ENCODE measurements at places on chromosomes 12 and 14. TPM values are rescaled to one million over a fixed set of nuclear protein-coding genes. Genes with fewer than 3 reads are reported as not detected.

The LRRC10 gene
- total RNA-seq: 14.4 TPM

The HOXC5 gene
- not detected for total RNA-seq

The WDHD1 gene
- 0.93 TPM for total RNA-seq

The JAG2 gene
- 32.1 TPM for total RNA-seq

The GPRC5D gene
- not detected for total RNA-seq

- no peak for DNase-seq
Measured at GRCh38 chr14:97336816-97337215, 539.6 kb downstream of the VRK1 start.

DNA sequence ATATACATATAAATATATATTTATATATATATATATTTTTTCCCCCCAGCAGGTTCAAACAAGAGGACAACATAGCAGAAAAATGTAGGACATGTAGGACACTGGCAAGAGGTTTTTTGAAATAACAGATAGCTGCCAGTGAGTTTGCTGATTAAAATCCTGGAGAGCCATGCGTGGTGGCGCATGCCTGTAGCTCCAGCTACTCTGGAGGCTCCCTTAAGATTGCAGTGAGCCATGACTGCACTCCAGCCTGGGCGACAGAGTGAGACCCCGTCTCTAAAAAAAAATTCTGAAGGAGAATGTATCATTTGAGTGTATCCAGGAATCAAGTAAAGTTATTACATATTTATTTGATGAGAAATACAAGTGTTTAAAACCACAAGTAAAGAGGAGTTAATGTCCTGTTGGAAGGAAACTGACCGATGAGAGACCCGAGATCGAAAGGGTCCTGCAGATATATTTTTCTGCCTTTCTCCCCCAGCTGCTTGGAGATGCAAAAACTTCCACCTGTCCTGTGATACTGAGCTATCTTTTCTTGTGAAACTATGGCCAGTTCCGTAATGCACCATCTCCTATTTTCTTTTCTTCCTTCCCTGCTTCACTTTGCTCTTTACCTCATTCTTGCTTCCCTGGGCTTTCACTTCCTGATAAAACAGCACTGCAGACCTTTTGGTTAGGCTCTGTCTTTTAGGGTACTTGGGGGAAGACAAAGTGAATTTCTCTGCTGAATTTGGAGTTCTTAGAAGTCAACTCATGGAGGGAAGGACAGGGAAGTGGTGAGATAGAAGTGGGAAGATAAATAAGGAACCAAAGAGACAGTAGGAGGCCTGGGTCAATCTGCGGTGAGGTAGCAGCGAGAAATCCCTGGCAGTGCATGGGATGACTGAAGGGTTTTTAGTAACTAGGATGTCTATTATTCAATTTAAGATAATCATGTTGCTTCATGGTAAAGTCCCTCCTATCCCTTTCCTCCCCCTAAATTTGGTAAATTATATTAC is 41.2 kb upstream of the SLC2A13 start:
- DNase-seq: no peak

- no peak for DNase-seq
Measured at GRCh38 chr12:19761463-19761862, 322.2 kb downstream of the AEBP2 start.

GRCh38 chr12:21827083-21827482 is 52.6 kb upstream of the KCNJ8 start:
- no peak for DNase-seq

DNA sequence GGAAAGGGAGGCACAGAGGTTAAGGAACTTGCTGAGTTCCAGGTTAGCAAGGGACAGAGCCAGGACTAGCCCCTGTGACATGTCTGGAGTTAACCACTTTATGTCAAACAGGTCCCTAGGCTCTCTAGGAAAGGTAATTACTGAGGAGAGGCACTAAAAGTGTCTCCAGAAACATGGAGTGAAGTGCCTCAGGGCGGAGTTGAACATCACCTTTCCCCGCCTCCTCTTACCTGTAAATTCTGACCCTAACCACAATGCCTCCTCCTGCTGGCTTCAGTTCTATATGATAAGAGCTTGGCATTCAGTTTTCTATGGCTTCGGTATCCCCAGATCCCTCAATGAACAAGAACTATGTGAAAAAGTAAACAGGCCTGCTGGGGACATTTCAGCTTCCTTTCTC is 18.1 kb downstream of the RPH3A start:
- no peak for DNase-seq

GRCh38 chr12:101746661-101747060 is 7.4 kb upstream of the SYCP3 start:
- no peak for DNase-seq

DNA sequence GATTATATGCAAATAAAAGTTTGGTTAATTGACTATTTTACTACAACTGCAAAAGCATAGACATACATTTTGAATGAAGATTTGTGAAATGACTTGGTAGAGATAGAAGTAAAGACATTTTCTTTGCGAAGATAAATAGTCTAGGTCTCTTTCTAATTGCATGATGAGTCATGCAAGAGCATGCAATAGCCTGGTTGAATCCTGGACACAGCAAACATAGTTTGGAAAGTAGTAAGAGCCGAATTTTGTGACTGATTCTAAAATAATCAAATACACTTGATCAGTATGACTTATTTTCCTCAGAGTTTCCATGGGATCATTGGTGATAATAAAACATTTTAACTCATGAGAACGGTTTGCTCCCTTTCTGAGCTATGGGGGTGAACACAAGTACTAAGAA is 27.7 kb upstream of the CAND1 start:
- DNase-seq: no peak

DNA sequence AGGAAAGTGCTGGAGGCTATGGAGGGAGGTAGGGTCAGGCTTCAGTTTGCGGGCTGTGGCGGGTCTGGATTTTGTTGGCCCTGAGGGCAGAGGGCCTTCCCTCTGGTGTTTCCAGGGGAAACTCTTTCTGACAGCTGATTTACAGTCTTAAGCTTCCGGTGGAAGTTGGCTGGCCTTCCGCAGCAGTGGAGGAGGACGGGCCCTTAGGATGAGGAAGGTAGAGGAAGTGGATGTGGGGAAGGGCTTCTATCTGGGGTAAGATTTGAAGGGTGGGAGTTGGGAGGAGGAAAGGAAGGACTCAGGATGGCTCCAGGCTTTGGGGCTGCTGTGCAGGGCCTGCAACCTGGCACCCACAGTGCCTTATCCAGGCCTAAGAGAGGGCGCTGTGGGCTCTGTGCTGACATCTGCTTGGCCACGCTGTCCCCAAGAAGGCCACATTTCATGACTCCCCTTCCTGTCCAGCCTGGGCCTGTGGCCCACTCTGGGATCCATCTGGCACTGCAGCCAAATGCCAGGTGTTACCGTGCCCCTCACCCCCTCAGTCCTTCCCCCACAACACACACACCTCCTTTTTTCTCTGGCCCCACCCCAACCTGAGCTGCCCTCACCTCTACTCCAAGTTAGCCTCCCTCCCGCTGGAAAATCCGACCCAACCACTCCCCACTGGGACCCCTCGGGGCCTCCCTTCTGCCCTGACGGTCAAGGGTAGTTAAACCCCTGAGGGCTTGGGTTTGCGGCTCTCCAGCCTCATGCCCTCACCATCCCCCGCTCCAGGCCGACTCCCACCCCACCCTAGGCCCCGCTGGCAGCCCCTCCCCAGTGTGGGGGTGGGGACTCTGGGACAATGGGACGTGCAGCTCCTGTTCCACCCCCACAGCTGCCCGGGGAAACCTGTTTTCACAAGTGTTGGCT is 7.7 kb upstream of the PPP1R13B start:
- peak; percentile 71 for DNase-seq

- DNase-seq: no peak
Measured at GRCh38 chr12:104355630-104356029, 52.1 kb downstream of the EID3 start.

GRCh38 chr12:27523305-27523641 is 733 bp upstream of the PPFIBP1 start:
- DNase-seq: no peak

Data from heart right ventricle (tissue), 16 donors.